Hindlimb muscle (tissue), 1 donor: ENCODE measurements at places on chromosomes 1 and 21. TPM values are rescaled to one million over a fixed set of nuclear protein-coding genes. Genes with fewer than 3 reads are reported as not detected.

The HRNR gene
- polyA plus RNA-seq, result 0.09 TPM

GRCh38 chr1:21648791-21649190 lies 20.4 kb downstream of the RAP1GAP start:
- no peak for DNase-seq

DNA sequence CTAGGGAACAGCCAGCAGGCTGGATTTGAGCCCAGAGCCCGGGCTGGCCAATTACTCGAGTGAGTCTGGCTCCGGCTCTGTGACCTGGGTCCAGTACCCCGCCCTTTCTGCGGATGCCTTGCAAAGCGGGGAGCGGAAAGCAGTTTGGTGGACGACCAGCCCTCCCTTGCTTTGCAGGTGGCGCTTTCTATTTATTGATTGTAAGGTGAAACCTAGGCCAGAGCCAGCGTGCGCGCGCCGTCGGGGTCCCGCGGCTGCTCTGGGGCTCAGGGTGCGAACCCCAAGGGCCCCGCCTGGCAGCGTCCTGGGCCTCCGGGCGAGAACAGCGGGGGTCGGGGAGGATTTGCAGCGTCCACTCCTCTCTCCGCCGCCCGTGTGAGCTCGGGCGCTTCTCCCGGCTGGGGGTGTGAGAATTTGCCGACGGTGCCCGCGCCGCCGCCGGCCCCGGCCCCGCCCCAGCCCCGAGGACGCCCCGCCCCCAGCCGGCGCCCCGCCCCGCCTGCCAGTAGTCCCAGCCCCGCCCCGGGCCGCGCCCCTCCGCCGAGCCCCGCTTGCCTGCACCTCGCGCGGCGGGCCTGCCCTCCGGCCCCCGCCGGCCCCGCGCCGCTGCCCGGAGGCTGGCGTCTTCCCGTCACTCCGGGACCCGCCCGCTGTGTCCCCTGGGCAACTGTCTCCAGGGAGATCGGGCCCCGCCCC lies 37.6 kb downstream of the PIK3CD start:
- no peak for DNase-seq

DNA sequence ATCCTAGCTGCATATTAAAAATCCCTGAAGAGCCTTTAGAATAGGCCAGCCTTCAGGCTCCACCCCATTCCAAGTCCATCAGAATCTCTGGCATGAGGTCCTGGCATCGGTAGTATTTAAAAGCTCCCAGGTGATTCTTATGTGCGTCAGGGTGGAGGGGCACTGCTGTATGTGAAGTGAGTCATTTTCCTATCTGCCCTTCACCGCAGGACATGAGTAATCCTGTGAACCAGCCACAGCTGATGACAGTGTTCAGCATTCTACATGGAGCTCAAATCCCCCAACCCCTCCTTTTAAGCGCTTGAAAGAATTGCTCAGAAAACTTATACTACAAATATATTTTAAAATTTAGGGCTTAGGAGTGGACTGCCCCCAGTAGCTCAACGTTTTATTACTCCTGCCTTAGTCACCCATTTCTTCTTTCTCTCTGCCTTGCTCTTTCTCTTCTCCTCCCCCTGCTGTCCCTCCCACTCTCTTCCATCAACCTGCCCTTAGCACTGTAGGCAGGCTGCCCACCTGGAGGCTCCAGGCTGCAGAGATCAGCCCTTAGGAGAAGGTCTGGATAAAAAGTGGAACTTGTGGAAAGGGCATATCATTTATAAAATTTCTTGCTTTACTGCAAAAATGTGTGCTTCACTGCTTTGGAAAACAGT lies 73.8 kb upstream of the ZNF281 start:
- DNase-seq, result peak; percentile 66
